ENCODE measurements at places on chromosomes 2 and 18.

DNA sequence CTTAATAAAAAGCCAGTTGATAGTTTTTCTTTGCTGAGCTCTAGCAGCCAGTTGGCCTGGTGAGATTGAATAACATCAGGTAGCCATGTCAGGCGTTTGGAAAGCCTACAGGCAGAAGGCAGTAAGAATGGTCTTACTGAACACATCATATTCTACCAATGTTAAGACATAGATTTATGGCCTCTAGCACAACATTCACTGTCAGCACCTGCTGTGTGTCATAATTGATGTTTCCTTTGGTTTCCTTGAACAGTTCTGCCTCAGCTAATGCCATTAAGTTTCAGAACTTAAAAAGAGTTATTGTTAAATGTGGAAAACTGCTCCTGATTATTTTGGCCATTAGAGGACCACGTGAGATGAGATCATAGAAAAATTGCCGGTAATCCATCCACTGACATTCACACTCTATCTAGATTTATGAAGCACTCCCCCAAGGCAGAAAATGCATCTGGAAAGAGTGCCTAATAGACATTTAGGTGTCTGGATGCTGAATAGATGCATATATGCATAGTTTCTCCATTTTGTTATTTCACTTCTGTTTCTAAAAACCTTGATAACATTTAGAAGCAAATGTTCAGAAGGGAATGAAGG, 434.7 kb downstream of the PTPRM start:
- DNase-seq: no peak

GRCh38 chr2:8754106-8754776, 72.4 kb downstream of the ID2 start:
- DNase-seq: peak; percentile 83

- no peak for DNase-seq
Measured at GRCh38 chr18:73613706-73614340, 533.8 kb downstream of the FBXO15 start.

DNA sequence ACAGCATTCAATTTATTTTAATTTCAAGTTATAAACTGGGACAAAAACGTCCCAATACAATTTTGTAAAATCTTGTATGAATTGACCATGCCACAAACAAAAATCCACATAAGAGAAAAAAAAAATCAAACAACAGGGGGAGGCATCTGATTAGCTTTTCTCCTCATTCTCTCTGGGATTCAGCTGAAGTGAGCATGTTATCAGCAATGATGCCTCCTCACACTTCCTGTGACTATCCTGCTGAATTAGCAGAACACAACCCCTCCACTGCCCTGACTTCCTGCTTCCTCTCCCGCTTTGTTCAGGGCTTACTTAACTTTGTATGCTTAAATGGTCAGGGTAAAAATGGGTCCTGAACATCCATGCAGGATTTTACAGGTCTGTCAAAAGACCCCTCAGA, 132.2 kb upstream of the ITGB6 start:
- no peak for DNase-seq

DNA sequence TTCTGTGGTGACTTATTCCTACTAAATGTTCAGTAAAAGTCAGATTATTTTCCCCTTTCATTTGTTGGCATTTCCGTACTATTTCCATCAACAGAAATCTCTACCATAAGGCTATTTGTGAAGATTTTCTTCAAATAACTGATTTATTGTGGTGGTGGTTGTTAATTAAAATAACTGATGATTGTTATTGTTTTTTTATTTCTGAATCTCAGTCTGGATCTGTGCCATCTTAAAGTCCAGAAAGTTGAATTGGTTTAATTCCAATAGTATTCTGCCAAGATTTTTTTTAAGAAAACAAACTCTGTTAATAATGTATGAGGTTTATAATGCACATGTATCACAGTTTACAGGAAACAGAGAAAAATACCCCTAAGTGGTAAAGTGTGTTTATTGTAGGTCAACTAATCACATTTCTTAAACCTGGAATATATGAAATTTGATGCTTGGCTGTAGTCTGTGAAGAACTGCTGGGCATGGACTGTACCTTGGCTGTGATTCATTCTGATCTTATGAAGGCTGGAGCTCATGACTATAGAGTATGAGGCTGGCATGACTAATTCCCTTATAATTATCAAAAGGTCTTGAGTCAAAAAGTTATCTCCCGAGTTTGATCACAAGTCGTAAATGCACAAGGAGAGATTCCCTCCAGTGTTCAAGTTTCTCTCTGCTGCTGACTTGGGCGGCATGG, 134.2 kb upstream of the RND3 start:
- DNase-seq: peak; percentile 92

- DNase-seq: no peak
Measured at GRCh38 chr2:196248467-196249094, 77.2 kb upstream of the STK17B start.

DNA sequence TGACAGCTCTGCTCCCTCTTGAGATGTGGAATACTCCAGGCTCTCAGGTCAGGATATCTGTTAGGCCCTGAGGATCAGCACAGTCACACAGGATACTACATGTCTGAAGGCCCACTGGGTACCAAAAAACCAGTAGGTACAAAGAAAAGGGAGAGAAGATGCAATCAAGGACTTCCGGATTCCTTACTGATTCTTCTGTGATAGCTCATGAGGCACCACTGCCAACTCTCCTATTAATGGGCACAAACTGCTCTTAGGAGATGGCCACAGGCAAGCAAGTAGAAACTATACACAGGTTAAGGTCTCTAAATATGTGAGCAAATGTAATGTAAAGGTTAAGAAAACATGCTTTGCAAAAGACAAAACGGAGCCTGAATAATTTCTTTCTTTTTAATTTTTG, 3.5 kb downstream of the TMEM127 start:
- no peak for DNase-seq

- DNase-seq: no peak
Measured at GRCh38 chr18:8721716-8722115, 16.4 kb downstream of the MTCL1 start.

DNA sequence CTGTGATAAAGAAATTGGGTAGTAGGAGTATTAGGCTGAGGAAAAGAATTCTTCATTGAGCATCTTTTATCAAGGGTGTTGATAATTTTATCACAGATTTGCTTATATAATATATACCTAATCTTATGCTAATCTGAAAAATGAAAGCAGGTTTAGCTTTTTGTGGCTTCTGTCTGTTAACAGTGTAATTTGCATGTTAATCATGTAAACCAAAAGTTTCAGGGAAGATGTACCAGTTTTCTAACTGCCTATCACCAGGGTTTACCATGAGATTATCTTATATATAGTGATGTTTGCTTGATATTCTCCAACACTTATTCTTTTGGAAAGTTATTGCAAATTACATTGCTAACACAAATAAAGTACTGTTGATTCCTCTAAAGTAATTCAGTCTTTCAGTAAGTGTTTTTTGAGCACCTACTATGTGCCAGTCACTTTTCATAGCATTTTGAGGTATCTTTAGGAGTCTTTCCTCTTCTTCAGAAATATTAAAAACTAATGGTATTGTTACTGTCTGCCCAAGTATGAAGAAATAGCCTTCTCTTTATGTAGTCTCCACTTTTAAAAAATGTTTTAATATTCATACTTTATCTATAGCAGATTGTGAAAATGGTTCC, 41.6 kb downstream of the GCC2 start:
- no peak for DNase-seq

DNA sequence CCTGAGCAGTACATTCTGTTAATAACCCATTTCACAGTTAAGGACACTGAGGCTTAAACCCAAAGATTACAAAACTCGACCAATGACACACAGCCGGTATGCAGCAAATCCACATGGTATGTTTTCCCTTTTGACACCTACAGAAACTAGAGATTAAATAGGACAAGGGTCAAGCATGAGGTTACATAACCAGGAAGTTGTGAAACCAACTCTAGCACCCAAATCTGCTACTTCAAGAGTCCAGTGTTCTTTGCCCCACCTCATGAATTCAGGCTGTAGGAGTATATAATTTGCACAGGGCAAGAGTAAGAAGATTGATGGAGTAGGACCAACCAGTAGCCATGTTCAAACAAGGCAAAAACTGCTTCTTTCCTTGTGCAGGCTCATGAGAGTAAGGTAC, 249.8 kb downstream of the BCL11A start:
- DNase-seq: no peak

Data from retinal pigment epithelial cell (primary cell).